T-cell (primary cell): ENCODE measurements at places on chromosomes 16 and 17. TPM values are rescaled to one million over a fixed set of nuclear protein-coding genes. Genes with fewer than 3 reads are reported as not detected.

GRCh38 chr17:34012709-34013375 is 242.2 kb upstream of the CCL2 start:
- H3K36me3 ChIP-seq, result no peaks in the 10 kb centered on the region
- no peaks in the 10 kb centered on the region for H3K27me3 ChIP-seq
- H3K4me3 ChIP-seq, result no peak overlapping the region
- DNase-seq, result no peak
- no peaks in the 10 kb centered on the region for H3K4me1 ChIP-seq

DNA sequence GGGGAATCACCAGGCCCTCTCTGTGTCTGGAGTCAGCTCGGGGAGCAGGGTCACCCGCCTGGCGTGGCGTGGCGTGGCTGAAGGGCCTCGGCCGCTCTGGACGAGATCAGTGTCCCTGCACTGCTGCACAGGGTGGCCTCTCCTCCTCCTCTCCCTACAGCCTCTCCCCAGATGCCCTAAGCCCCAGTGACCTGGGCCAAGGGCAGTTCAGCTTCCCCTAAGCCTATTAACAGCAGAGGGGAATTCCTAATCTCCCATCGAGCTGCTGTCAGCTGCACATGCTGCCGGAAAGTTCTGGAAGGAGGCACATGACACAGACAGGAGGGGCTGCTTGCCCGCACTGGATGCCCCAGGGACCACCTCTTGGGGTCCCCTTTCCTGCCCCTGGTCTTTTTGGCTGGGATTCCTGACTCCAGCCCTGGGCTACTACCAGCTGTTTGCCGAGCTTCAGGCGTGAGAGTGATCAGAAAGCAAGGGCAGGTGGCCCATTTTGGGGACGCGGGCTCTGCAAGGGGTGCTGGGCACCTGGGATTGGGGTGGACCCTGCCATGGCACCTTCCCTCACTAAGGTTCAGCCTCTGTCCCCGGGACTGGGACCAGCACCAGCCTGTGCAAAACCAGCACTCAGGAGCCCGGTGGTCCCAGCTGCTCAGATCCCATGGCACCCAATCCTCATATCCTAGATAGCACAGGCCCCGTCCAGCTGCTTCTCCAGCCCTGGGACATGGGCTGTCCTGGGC is 794 bp downstream of the PDE6G start:
- H3K27me3 ChIP-seq, result peaks cover 55% of the 10 kb centered on the region
- H3K36me3 ChIP-seq, result no peaks in the 10 kb centered on the region
- no peak for DNase-seq
- H3K4me1 ChIP-seq, result peaks cover 8% of the 10 kb centered on the region

DNA sequence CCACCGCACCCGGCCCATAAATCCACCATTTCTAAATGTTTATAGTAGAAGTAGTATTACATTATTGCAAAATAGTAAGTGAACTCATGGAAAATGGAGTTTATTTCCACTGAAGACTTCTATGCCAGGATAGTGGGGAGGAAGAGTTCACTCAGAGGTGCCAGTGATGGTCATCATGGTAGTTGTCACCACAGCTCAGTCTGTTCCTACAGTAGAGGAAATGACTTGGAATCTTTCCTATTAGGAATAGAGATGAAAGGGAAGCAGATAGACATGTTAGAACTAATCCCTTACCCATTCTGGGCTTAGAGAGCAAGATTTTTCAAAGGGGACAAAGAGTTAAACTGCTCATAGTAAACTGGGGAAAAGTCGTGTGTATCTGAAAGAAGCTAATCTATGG is 20.1 kb downstream of the MRPL45 start:
- peaks cover 19% of the 10 kb centered on the region for H3K36me3 ChIP-seq
- H3K4me1 ChIP-seq, result no peaks in the 10 kb centered on the region
- DNase-seq, result no peak
- no peak overlapping the region for H3K27ac ChIP-seq

DNA sequence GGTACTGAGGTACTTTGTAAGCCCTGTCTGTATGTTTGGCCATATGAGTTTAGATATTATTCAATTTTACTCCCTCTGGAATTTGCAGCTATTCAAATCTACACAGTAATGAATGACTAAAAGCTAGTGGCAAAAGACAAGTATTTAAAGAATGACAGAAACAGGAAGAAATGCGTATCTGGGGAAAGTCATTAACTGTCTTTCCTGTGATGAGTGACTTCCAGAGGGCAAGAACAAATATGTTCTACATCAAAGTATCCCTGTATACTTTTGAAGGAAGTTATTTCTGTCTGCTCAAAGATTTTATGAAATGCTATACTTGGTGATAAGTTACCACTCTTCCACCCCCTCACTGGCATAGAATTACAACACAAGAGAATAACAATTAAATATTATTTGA is 489.3 kb upstream of the SOX9 start:
- no peaks in the 10 kb centered on the region for H3K4me1 ChIP-seq
- no peak for DNase-seq
- H3K27ac ChIP-seq, result no peak overlapping the region
- H3K36me3 ChIP-seq, result no peaks in the 10 kb centered on the region
- no peaks in the 10 kb centered on the region for H3K27me3 ChIP-seq

- DNase-seq, result peak; percentile 81
- H3K27me3 ChIP-seq, result no peaks in the 10 kb centered on the region
- H3K4me1 ChIP-seq, result peaks cover 53% of the 10 kb centered on the region
- H3K36me3 ChIP-seq, result peaks cover 3% of the 10 kb centered on the region
These were observed 7.4 kb downstream of the KDM6B start for GRCh38 chr17:7841396-7841914.

DNA sequence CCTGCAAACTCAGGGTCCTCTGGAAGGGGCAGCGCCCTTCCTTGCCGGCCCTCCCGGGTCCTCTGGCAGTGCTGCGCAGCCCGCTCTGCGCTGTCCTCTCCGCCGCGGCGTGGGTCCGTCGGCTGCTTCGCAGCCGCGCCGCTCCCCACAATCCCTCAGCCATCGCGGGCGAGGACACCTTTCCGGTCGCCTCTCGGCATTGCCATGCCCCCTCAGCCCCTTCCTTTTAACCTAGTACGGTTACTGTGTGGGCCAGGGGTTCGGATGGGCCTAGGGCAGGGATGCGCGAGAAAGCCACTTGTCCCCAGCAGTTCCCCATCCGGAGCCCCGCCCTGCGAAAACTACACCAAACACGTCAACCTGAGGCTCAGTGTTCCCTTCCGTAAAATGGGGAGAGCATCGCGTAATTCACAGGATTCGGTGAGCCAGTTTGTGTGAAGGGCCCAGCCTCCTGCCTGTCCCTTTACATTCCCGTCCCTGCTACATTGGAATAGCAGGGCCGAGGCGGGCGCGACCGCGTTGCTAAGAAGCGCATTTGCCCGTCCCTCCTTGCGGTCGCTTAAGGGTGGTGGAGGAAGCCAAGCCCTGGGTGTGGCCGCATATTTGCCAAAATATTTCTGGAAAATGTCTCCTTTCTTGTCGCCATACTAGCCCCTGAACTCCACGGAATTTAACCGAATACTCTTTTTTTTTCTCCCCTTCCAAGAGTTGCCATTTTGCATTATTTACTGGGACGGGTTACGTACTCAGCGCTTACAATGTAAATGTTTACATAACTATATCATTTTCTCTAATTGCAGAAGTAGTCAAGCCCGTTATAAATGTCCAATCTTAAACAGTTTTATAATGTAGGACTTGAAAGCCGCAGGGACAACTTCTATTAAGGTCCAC is 13.2 kb downstream of the COPZ2 start:
- peaks cover 70% of the 10 kb centered on the region for H3K27me3 ChIP-seq
- H3K4me3 ChIP-seq, result peak overlapping the region; percentile 84
- H3K27ac ChIP-seq, result peak overlapping the region; percentile 8
- H3K36me3 ChIP-seq, result no peaks in the 10 kb centered on the region
- no peak for DNase-seq
- H3K4me1 ChIP-seq, result peaks cover 20% of the 10 kb centered on the region

- H3K4me1 ChIP-seq, result peaks cover 2% of the 10 kb centered on the region
- no peaks in the 10 kb centered on the region for H3K36me3 ChIP-seq
- H3K27me3 ChIP-seq, result peaks cover 9% of the 10 kb centered on the region
- no peak for DNase-seq
- no peak overlapping the region for H3K27ac ChIP-seq
These were observed 942 bp downstream of the KRT23 start for GRCh38 chr17:40936437-40936971.

- H3K27me3 ChIP-seq, result peaks cover 5% of the 10 kb centered on the region
- H3K27ac ChIP-seq, result no peak overlapping the region
- H3K4me1 ChIP-seq, result no peaks in the 10 kb centered on the region
- no peak overlapping the region for H3K4me3 ChIP-seq
- no peak for DNase-seq
- H3K36me3 ChIP-seq, result no peaks in the 10 kb centered on the region
These were observed 335.1 kb downstream of the GRIN2A start for GRCh38 chr16:9847146-9847545.

GRCh38 chr16:83115491-83116232 is 488.9 kb downstream of the CDH13 start:
- no peak overlapping the region for H3K4me3 ChIP-seq
- H3K27ac ChIP-seq, result no peak overlapping the region
- DNase-seq, result no peak
- peaks cover 6% of the 10 kb centered on the region for H3K27me3 ChIP-seq

DNA sequence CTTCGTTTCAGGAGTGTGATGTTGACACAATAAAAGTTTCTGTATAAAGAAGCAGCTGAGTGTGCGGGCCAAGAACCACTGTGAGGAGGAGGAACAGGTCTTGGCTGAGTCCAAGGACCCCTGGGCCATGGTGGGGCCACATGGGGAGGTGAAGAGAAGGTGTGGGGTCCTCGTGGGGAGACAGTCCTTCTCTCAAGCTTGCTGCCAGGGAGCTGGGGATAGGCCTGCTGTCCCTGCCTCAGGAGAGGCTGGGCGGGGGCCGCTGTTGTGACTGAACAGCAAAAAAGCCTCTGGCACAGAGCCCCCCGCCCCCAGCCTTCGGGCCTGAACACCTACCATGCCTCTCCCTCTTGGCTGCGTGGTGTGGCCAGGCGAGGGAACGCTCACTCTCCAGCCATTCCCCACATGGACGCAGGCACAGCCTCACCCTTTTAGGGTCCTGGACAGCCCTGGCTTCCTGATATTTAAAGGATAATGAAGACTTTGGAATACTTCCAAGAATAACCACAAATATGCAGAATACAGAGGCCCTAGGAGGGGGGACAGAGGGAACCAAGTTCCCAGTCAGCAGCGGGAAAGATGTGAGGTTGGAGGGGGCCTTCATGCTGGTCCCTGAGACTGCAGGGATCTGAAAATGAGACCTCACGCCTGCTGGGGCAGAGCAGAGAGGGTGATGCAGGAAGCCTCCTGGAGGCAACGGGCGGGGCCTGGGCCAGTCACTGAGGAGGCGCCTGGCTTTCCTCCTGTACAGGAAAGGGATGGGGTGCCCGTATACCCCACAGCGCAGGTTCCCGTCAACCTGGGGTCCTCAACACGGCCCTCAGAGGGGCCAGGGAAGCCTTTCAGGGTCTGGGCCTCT is 100.0 kb upstream of the CREBBP start:
- H3K4me1 ChIP-seq, result peaks cover 8% of the 10 kb centered on the region
- no peak overlapping the region for H3K4me3 ChIP-seq
- H3K27ac ChIP-seq, result no peak overlapping the region
- DNase-seq, result no peak

GRCh38 chr16:66306366-66307150 is 59.9 kb upstream of the CDH5 start:
- no peaks in the 10 kb centered on the region for H3K36me3 ChIP-seq
- no peaks in the 10 kb centered on the region for H3K4me1 ChIP-seq
- no peak overlapping the region for H3K27ac ChIP-seq
- no peak for DNase-seq
- no peaks in the 10 kb centered on the region for H3K27me3 ChIP-seq

- no peak overlapping the region for H3K4me3 ChIP-seq
- no peak overlapping the region for H3K27ac ChIP-seq
- no peaks in the 10 kb centered on the region for H3K4me1 ChIP-seq
- no peak for DNase-seq
These were observed 19.4 kb upstream of the CRISPLD2 start for GRCh38 chr16:84800158-84800978.

DNA sequence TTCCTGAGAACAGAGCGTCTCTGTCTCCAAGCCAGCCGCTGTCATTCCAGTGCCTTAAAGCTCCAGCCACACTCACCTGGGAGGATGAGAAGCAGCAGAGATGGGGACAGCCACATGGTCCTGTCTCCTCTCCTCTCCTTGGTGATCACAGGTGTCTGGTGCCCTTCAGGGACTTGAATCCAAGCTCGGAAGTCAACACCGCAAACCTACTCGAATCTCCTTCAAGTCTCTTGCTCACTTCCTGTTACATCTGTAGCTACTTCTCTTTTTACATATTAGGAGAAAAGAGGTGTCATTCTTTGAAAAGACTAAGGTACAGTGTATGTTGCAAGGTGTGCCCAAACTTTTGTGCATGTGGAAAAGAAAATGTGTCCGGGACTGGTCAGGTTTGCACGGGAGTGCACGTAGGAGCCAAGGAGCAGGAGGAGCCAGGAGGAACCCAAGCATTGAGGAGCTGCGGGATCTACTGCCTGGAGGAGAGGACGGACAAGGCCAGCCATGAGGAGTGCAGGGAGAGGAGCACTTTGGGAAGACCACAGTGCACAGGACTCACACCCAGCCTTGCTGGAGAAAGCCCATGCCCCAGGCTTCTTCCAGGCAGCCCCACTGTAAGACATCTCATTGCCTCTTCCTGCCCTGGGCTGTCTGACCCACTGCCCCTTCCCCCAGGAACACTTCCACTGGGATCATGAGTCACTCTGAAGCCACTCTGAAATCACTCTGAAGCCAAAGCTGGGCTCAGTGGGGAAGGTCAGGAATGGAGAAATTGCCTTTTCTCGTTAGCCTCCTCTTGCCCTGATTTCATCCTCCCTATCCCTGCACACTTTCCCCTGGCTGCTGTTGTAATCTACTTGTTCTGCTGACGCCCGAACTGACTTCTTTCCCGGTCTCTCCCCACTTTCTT is at the start of gene CD300LD:
CD300LD (minus strand) TSS at position 197 of the 904 bp plus-strand sequence; CDS start at position 116, 81 bp downstream.
- DNase-seq, result no peak
- no peak within 1 kb of the TSS for H3K27ac ChIP-seq
- no peaks in the 10 kb centered on the region for H3K36me3 ChIP-seq
- H3K27me3 ChIP-seq, result peaks cover 14% of the 10 kb centered on the region
- H3K4me3 ChIP-seq, result no peak within 1 kb of the TSS
- peaks cover 9% of the 10 kb centered on the region for H3K4me1 ChIP-seq

- no peak overlapping the region for H3K4me3 ChIP-seq
- no peak for DNase-seq
- H3K36me3 ChIP-seq, result no peaks in the 10 kb centered on the region
- no peaks in the 10 kb centered on the region for H3K4me1 ChIP-seq
- no peaks in the 10 kb centered on the region for H3K27me3 ChIP-seq
These were observed 31.1 kb downstream of the RBFOX1 start for GRCh38 chr16:7363422-7364417.

DNA sequence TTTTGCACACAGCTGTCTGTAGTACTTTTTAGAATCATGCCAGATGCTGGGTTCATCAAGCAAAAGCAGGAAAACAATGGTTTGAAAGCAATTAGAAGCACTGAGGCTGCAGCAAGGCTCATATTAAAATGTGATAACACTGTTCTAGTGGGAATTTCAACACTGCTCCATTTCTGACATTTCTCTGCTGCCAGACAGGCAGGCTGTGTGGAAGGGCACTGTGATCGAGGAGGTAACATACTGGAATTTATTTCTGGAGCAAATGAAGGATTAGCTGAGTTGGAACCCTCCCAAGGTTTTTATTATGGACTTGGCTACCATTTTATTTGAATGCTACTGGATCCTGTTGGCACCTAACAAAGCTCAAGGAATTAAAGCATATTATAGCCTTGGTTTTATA is 66.9 kb downstream of the SKAP1 start:
- peaks cover 3% of the 10 kb centered on the region for H3K4me1 ChIP-seq
- H3K27ac ChIP-seq, result no peak overlapping the region
- no peaks in the 10 kb centered on the region for H3K27me3 ChIP-seq
- DNase-seq, result no peak
- no peaks in the 10 kb centered on the region for H3K36me3 ChIP-seq

Gene LGALS9B
- 0.60 TPM for total RNA-seq

Gene SHPK
- total RNA-seq, result 6.4 TPM

Gene TEDC2
- total RNA-seq, result 1.8 TPM

Gene KRT15
- not detected for total RNA-seq

Gene OR3A2
- total RNA-seq, result 2.3 TPM

Gene C17orf107
- 41.1 TPM for total RNA-seq

Gene PROCA1
- 10.2 TPM for total RNA-seq
